ENCODE measurements at places on chromosomes 11 and 22. TPM values are rescaled to one million over a fixed set of nuclear protein-coding genes. Genes with fewer than 3 reads are reported as not detected.

DNA sequence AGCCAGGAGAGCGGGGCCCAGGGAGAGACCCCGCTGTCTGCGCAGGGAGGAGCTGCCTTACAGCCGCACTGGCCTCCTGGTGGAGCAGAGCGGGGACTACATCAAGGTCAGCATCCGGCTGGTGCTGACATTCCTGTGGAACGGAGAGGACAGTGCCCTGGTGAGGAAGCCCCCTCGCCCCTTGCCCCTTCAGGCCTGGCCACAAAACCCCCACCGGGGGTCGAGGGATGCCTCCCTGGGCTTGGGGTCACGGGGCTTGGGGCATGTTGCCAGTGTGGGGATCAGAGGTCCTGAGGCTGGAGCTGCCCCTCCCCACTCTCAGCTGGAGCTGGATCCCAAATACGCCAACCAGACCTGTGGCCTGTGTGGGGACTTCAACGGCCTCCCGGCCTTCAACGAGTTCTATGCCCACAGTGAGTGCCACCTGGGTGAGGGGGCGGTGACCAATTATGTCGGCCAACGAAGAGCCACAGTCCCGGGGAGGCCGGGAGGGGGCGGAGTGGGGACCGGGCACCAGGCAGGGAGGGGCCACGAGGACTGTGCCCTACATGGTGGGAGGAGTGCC lies 4.2 kb downstream of the MUC5B start:
- peak; percentile 11 for DNase-seq

GRCh38 chr22:40076702-40077645 lies 82.2 kb downstream of the FAM83F start:
- DNase-seq, result no peak

DNA sequence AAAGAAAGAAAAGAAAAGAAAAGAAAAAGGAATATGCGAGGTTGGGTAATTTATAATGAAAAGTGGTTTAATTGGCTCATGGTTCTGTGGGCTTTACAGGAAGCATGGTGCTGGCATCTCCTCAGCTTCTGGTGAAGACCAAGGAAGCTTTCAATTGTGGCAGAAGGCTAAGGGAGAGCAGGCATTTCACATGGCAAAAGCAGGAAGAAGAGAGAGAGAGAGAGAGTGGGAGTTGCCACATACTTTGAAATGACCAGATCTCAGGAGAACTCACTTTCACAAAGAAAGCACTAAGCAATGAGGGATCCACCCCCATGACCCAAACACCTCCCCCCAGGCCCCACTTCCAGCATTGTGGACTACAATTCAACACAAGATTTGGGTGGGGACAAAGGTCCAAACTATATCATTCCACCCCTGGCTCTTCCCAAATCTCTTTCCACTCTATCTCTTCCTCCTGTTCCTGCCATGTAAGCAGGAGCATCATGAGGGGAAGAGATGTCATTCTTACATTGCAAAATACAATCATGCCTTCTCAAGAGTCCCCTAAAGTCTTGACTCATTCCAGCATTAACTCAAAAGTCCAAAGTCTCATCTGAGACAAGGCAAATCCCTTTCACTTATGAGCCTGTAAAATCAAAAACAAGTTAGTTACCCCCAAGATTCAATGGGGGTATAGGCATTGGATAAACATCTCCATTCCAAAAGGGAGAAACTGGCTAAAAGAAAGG lies 38.9 kb downstream of the LINC01488 start:
- DNase-seq, result no peak

- DNase-seq, result no peak
Observed at GRCh38 chr11:56994532-56994931, 5.8 kb downstream of the OR5AK2 start.

- peak; percentile 1 for DNase-seq
Observed at GRCh38 chr22:19870153-19871022, 15.7 kb upstream of the GNB1L start.

DNA sequence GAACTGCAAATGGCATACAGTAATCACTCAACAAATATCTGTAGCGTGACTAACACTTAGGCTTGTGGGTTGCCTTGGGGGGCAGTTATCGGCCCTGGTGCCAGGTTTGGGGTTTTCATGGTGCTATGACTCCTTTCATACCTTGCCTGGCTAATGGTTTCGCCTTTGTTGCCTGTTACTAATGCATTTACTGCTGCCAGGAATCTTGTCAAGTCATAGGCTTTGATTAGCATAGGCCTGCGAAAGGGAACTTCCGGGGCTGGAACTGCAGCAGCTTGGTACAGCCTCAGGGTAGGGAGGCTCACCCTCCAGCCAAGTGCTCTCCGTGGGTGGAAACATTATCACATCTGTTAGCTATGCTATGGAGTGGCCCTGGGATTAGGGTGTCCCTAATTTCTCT lies 13.2 kb downstream of the SLC25A18 start:
- no peak for DNase-seq

GRCh38 chr11:69931060-69931910 lies 112.1 kb upstream of the FGF3 start:
- no peak for DNase-seq

DNA sequence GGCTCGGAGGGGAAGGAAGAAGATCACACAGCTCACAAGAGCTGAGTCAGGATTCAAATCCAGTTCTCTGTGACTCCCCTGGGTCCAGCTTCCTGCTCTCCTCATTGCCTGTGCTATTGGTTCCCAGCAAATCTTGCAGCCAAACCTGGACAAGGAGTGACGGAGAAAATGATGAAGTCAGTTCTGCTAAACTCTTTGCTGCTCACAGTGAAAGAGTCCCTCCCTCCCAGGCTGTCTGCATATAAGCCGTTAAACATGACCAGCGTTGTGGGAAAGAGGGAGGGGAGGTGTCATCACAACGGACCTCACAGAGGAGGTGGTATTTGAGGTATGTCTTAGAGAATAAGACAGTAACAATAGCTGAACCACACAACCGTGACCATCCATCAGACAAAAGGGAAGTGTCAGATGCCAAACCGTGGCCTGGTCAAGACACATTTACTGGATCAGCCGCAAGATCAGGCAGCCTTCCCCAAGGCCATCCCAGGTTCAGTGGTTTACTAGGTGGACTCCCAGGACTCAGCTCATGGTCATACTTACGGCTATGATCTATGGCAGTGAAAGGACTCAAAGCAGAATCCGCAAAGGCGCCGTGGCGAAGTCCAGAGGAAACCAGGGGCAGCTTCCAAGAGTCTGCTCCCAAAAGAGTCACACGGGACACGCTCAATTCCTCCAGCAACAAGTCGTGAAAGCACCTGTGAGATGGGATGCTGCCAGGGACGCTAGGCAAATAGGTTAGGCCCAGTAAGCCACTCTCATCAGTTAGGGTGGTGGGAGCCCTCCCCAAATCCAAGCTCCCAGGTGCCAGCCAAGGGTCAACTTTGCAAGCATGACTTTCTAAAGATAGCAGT lies 2.8 kb upstream of the CYTH4 start:
- DNase-seq, result no peak

DNA sequence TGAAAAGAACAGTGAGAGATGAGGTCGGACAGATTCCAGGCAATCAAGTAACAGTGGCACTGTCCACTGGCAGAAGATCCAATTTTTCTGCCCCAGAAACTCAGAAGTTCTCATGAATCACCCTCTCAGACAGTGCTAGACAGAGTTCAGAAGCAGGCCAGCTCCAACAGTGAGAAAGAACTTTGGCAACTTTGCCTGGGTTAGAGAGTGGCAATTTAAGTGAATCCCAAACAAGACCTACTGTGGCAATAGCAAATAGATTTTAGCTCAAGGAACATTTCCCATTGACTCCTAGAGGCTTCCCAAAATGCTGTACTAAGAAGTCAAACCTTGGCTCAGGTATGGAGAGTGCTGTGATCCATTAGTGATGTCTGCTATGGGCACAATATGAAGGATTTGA lies 12.3 kb downstream of the CD44 start:
- no peak for DNase-seq

DNA sequence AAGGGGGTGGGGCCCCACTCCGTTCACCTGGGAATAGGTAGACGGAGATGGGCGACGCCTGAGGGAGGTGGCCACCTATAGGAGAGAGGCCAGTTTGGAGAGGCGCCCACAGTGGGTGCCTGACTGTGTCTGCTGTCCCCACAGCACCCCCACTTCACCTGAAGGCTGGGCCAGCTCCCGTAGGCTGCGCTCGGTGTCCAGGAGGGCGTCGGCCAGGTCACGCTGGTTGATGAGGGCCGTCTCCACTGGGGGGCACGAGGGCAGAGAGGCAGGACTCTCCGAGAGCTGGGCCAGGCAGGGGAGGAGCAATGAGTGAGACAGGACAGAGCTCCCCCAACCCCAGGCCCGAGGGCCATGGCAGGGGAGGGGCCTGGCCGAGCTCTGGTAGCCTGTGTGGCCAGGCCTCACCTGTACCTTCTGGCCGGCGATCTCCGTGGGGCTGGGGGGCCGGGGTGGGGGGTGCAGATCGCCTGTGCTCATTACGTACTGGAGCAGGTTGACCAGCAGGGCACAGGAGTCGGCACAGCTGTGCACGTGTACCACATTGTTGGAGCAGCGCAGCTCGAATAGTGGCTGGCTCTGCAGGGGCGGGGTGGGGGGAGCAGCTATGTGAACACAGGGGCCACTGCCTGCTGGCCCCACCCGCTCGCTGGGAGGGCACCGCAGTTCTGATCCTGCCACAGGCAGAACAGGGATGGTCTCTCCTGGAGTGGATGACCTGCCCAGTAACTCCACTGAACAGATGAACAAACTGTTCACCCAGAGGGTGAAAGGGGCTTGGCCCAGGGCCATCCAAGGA lies 14.7 kb downstream of the ATG2A start:
- DNase-seq, result no peak

- DNase-seq, result no peak
Observed at GRCh38 chr11:27757953-27758352, 57.7 kb upstream of the BDNF start.

DNA sequence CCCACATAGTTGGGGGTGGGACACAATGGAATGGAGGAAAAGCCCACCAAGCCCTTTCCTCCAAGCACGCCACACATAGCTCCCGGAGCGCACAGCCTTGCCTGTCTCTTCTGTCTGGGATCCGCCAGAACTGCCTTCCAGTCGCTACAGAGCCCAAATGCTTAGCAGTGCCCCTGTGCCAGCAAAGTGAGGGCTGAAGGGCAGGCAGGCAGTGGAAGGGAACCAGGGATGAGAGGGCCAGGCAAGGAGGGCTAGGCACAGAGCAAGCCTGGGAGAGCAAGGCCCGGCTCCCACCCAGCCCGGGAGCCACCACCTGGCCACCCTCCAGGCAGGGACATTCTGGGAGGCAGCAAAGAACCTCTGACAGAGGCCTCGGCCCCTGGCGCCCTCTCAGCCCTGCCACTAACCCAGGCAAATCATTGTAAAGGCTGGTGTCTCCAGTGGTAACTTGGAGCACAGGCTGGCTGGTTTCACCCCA lies 32.5 kb downstream of the PPP2R1B start:
- DNase-seq, result peak; percentile 28

- DNase-seq, result no peak
Observed at GRCh38 chr11:113023228-113023627, 62.0 kb downstream of the NCAM1 start.

DNA sequence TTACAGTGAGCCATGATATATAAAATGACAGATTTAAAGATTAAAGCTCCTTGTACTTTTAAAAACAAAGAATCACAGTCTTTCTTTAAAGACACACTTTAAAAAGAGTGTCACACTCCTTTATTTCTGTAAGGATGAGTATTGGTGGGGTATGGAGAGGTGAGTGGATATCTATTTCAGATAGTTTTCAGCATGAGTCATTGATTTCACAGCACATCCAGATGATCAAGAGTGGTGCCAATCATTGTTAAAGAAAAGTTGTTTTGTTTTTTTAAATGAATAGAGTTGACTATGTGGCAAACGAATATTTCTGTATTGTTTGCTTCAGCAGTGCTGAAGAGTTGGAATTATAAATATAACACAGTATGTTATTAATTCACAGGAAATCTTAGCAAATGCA lies 52.5 kb downstream of the FAR1 start:
- no peak for DNase-seq

DNA sequence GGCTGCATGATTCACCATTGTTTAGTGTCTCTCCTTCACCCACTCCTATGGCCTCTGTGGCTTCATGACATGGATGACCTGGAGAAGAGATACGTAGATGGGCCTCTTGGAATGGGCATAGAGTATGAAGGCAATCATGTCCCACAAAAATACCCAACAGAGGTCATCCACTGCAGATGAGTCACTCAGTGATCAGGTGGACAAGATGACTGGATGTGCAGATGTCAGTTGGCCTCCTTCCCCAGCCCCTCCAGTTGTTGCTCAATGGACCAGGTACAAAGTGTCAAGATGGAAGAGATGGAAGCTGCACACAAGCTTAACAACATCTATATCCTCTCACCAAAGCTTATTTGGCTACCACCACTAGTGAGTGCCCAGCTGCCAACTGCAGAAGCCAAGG lies 41.0 kb upstream of the CLPB start:
- DNase-seq, result no peak

GRCh38 chr11:128784059-128784804 lies 82.9 kb downstream of the KCNJ1 start:
- DNase-seq, result no peak

- peak; percentile 44 for DNase-seq
Observed at GRCh38 chr11:62400760-62401159, 18.1 kb upstream of the SCGB1A1 start.

GRCh38 chr11:134071306-134071705 lies 2.4 kb downstream of the JAM3 start:
- DNase-seq, result no peak

DNA sequence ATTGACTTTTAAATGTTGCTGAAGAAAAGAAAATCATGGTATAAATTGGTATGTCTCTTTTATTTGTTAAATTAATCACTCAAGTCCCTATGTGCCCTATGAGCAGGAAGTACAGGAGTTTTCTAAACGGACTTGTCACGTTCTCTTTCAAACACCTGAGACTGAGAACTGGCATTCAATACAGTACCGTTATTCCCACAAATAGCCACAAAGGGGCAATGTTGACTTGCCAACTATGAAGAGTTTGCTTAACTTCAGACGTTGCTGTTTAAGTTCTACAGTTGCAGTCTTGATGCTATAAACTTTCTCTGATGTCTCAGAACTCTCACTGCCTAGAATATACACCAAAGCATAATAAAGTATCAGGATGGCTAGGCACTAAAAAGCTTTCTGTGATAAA lies 7.6 kb downstream of the OR56A1 start:
- no peak for DNase-seq

SHANK2 gene
- 94.9 TPM for total RNA-seq

SEPTIN3 gene
- total RNA-seq, result not detected

SLC37A2 gene
- total RNA-seq, result 2.0 TPM

OR10V1 gene
- not detected for total RNA-seq

FUT4 gene
- 13.5 TPM for total RNA-seq

ARHGAP20 gene
- 0.52 TPM for total RNA-seq

ACTN3 gene
- total RNA-seq, result not detected

RFPL2 gene
- not detected for total RNA-seq

HEPHL1 gene
- total RNA-seq, result not detected

TREH gene
- 2.0 TPM for total RNA-seq

ALDH3B2 gene
- not detected for total RNA-seq

All from body of pancreas (tissue), 4 donors.